T-helper 17 cell (primary cell): ENCODE measurements at places on chromosomes 2 and 18.

GRCh38 chr2:46364797-46365457 lies 67.7 kb downstream of the EPAS1 start:
- no peaks in the 10 kb centered on the region for H3K36me3 ChIP-seq
- peaks cover 25% of the 10 kb centered on the region for H3K4me1 ChIP-seq
- no peak overlapping the region for H3K27ac ChIP-seq
- no peak overlapping the region for H3K4me3 ChIP-seq
- no peak for DNase-seq

DNA sequence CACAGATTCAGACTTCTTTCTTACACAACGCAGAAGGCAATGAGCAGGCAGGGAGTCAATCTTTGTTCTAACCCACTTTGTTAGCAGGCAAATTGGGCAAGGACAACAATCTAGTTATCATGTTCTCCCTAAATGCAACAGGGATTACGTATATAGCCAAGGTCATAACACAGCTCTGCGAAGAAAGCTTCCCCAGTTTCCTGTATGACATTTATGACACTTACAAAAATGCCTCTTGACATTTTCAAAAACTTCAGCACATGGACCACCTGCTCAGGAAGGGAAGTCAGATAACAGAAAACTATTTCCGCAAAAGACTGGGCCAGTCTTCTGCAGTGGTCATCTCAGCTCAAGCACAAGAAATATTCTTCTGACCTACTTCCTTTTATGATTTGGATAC lies 106.1 kb downstream of the IRS1 start:
- H3K4me3 ChIP-seq = no peak overlapping the region
- H3K27me3 ChIP-seq = peaks cover 29% of the 10 kb centered on the region
- peaks cover 2% of the 10 kb centered on the region for H3K4me1 ChIP-seq
- peaks cover 2% of the 10 kb centered on the region for H3K36me3 ChIP-seq
- no peak overlapping the region for H3K27ac ChIP-seq

- no peak overlapping the region for H3K27ac ChIP-seq
- no peak overlapping the region for H3K4me3 ChIP-seq
- H3K4me1 ChIP-seq = peaks cover 2% of the 10 kb centered on the region
- H3K36me3 ChIP-seq = no peaks in the 10 kb centered on the region
- H3K27me3 ChIP-seq = no peaks in the 10 kb centered on the region
These were observed 40.3 kb upstream of the AFF3 start for GRCh38 chr2:100182494-100183361.

DNA sequence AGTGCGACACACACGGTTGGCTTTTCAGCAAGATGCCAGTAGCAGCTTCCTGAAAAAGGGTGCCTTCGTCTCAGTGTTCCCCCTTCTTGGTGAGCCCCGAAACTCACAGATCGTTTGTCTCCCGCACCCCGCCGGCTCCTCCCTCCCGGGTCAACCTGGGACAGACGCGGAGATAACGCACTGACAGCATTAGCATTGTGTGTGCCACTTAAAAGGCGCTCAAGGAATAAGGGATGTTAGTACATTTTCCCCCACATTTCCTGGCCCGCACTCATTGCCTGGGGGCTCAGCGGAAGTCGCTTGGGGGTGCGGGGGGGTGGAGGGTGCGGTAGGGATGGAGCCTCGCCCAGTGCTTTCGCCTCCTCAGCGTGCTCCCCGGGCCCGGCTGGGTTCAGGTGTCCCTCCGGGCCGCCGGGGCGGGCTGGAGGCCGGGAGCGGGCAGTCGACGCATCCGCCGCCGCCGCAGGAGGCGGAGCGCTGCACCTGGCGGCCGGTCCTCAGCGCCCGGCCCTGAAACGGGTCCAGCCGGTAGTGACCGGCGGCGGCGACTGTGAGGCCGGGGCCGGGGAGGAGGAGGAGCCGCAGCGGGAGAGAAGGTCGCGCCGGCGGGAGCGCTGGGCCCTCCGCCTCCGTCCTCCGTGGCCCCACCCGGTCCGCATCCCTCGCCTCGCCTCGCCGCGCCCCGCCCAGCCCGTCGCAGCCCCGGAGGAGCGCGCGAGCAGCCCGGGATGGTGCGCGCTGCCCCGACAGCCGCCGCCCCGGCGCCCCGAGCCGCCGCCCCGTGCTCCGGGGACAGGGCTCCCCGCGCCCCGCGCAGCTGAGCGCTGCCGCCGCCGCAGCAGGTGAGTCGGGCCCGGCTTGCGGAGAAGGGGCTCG lies at the start of gene MFSD6:
TSS of gene MFSD6 (plus strand) at position 694 of the 876 bp plus-strand sequence. CDS start 27,675 bp downstream, outside the sequence.
- peak; percentile 46 for DNase-seq
- H3K4me3 ChIP-seq = peak within 1 kb of the TSS; percentile 92
- peaks cover under 1% of the 10 kb centered on the region for H3K36me3 ChIP-seq
- H3K27me3 ChIP-seq = no peaks in the 10 kb centered on the region
- peak within 1 kb of the TSS; percentile 94 for H3K27ac ChIP-seq
- peaks cover 33% of the 10 kb centered on the region for H3K4me1 ChIP-seq

DNA sequence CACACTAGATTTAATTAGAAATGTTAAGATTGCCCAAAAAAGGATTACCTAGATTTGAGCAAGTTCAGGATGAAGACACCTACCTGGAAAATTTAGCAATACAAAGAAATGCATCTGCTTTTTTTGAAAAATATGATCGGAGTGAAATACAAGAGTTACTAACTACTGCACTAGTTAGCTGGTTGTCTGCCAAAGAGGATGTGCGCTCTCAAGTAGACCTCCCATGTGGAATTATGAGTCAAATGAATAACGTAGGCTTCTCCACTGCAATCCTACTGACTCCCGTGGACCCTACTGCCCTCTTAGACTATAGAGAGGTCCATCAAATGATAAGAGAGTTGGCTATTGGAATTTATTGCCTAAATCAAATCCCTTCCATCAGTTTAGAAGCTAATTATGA lies 2.0 kb downstream of the ANKAR start:
- no peak overlapping the region for H3K4me3 ChIP-seq
- H3K4me1 ChIP-seq = peaks cover 38% of the 10 kb centered on the region
- H3K27ac ChIP-seq = no peak overlapping the region
- H3K27me3 ChIP-seq = no peaks in the 10 kb centered on the region
- no peak for DNase-seq
- H3K36me3 ChIP-seq = peaks cover 9% of the 10 kb centered on the region

DNA sequence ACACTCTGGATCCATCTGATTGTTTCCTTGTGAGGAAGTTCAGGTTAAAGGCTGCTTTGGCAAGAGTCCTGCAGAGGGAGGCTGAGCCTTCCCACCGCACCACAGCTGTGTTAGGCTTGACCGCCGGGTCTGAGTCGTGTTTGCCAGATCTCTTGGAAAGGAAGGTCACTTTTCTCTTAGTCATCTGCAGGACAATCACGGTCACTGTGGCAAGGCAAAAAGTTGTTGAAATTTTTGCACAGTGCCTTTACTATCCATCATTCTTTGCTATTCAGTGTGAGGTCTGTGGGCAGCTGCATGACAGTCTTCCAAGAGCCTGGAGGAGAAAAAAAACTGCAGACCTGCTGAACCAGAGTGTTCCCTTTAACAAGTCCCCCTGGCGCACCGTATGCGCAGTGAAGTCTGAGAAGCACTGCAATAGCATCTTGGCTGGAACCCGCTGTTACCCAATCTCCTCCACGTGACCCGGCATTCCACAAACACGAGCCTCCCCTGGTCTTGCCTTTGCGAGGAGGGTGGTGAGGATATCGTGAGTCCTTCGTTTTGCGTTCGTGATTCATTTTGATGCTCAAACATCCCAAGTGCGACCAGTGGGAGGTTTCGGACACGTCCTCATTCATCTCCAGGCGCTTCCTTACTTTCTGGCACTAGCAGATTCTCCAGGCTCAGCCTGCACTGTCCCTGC lies 23.0 kb downstream of the BIN1 start:
- peaks cover 2% of the 10 kb centered on the region for H3K36me3 ChIP-seq
- H3K4me3 ChIP-seq = peak overlapping the region; percentile 77
- no peak for DNase-seq
- peaks cover 48% of the 10 kb centered on the region for H3K4me1 ChIP-seq
- H3K27ac ChIP-seq = peak overlapping the region; percentile 82
- H3K27me3 ChIP-seq = peaks cover 6% of the 10 kb centered on the region

DNA sequence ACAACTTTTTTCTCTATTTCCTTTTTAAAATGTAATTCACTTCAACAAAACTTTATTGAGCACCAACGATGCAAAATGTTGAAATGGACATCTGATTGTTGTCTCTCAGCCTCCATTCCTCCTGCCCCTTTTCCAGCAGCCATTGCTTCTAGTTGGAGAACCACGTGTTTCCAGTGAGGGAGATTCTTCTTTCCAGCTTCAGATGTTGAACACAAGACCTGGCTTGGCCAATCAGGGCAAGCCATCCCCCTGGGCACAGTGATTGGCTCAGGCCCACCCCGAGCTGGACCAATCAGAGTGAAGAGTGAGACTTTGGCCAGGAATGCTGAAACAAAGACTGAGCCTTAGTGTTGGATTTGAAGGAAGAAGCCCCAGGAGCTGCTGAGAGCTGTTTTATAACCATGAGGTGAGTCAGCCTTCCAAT lies 59.0 kb downstream of the E2F6 start:
- no peak overlapping the region for H3K4me3 ChIP-seq
- H3K27ac ChIP-seq = no peak overlapping the region
- no peak for DNase-seq

GRCh38 chr18:35071819-35072247 lies 30.6 kb downstream of the MAPRE2 start:
- no peak for DNase-seq
- peaks cover 7% of the 10 kb centered on the region for H3K36me3 ChIP-seq
- no peak overlapping the region for H3K4me3 ChIP-seq

DNA sequence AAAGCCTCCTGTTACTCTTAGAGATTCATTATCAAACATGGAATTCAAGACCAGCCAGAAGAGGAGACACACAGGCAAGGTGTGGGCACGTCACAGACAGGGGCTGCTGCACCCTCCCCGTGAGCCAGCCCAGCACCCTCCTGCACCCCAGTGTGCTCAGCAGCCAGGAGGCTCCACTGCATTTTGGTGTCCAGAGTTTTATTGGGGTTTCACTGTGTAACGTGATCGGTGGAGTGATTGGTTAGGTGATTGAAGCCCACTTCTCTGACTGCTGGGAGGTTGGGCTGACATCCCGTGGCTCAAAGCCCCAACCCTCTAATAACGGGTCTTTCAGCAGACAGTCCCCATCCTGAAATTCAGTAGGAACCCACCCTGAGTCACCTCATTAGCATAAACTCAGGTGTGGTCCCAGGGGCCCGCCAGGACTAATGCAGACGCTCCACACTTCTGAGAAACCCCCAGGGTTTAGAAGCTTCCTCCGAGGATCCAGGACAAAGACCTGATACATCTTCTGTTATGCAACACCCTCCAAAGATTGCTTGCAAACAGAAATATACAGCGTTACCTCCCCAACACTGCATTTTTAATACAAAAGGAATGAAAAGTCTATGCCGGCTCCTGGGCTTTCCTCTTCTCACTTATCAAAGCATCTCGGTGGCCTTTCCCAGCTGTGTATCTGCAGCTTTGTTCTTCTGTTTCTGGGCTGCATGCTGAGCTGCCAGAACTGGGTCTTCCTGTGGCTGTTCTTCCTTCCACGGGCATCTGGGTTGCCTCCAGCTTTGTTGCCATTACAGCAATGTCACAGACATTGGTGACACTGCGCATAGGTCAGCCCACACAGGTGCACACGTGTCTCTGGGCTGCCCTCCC lies 43.7 kb upstream of the SNED1 start:
- H3K27me3 ChIP-seq = peaks cover 20% of the 10 kb centered on the region
- peak overlapping the region; percentile 22 for H3K27ac ChIP-seq
- H3K36me3 ChIP-seq = no peaks in the 10 kb centered on the region
- DNase-seq = no peak

DNA sequence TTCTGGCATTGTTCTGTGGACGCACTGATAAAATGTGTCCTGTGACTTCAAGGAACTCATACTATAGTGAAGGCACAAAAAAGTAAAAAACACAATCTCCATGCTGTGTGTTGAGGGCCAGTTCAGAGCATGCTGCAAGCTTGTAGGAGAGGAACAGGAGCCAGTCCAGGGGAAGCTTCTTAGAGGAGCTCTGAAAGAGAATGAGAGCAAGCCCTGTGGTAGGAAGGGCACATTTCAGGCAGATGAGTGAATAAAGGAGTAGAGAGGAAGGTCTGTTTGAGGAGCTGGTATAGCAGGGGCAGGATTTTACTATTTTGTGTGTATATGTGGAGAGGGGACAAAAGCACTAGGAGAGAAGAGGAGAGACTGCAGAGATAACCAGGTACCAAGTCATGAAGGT lies 478.3 kb downstream of the ZEB2 start:
- H3K4me3 ChIP-seq = no peak overlapping the region
- no peak overlapping the region for H3K27ac ChIP-seq
- H3K27me3 ChIP-seq = no peaks in the 10 kb centered on the region
- H3K4me1 ChIP-seq = peaks cover 9% of the 10 kb centered on the region
- no peak for DNase-seq

DNA sequence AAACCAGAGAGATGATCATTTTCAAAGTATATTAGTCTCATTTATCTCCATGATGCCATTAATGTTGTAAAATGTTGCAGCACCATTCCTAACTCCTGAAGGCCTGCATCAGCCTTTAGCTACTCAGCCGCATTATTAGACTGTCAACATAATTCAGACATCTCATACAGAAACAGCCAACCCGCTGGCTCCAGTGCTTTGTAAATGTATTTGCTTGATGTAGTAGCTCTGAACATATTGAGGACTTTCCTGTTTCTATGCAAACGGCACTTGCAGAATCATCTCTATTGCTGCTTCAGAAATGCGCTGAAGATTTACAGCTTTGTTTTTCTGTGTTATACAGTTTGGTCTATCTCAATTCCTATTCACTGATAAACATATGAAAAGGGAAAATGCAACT lies 372.2 kb downstream of the DSEL start:
- H3K36me3 ChIP-seq = no peaks in the 10 kb centered on the region
- peaks cover 2% of the 10 kb centered on the region for H3K4me1 ChIP-seq
- H3K27ac ChIP-seq = no peak overlapping the region
- H3K4me3 ChIP-seq = no peak overlapping the region
- DNase-seq = no peak
- no peaks in the 10 kb centered on the region for H3K27me3 ChIP-seq

GRCh38 chr2:1971124-1971523 lies 226.8 kb upstream of the PXDN start:
- DNase-seq = no peak
- no peak overlapping the region for H3K27ac ChIP-seq
- H3K36me3 ChIP-seq = no peaks in the 10 kb centered on the region
- H3K4me1 ChIP-seq = no peaks in the 10 kb centered on the region

DNA sequence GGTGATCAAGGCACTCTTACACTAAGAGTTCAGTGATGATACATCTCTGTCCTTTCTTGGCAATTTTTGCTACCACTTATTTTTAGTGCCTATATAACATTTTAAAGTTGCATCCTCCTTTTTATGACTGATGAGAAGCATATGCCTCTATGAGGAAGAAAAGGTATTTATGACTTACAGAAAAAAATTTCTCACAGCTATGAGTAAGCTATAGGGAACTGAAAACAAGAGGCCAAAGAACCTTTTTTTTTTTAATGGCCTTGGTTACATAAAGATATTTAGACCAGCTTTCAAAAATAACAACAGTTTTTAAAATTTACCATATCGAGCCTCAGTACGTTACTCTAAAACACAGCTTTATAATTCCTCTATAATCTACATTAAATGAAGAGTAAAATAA lies 21.3 kb downstream of the MBD5 start:
- DNase-seq = no peak
- no peak overlapping the region for H3K4me3 ChIP-seq
- H3K27ac ChIP-seq = no peak overlapping the region
- H3K36me3 ChIP-seq = peaks cover 2% of the 10 kb centered on the region
- H3K27me3 ChIP-seq = no peaks in the 10 kb centered on the region

- H3K27ac ChIP-seq = no peak overlapping the region
- peaks cover 6% of the 10 kb centered on the region for H3K4me1 ChIP-seq
- H3K27me3 ChIP-seq = peaks cover 86% of the 10 kb centered on the region
- no peak overlapping the region for H3K4me3 ChIP-seq
These were observed 8.1 kb downstream of the RAB31 start for GRCh38 chr18:9715978-9716774.

GRCh38 chr2:201882353-201883090 lies 76.2 kb downstream of the CDK15 start:
- no peak for DNase-seq
- H3K4me1 ChIP-seq = peaks cover 17% of the 10 kb centered on the region
- peak overlapping the region; percentile 69 for H3K4me3 ChIP-seq
- H3K36me3 ChIP-seq = peaks cover 8% of the 10 kb centered on the region
- peaks cover 87% of the 10 kb centered on the region for H3K27me3 ChIP-seq
- peak overlapping the region; percentile 77 for H3K27ac ChIP-seq
